ENCODE measurements at places on chromosomes 7 and 10.

DNA sequence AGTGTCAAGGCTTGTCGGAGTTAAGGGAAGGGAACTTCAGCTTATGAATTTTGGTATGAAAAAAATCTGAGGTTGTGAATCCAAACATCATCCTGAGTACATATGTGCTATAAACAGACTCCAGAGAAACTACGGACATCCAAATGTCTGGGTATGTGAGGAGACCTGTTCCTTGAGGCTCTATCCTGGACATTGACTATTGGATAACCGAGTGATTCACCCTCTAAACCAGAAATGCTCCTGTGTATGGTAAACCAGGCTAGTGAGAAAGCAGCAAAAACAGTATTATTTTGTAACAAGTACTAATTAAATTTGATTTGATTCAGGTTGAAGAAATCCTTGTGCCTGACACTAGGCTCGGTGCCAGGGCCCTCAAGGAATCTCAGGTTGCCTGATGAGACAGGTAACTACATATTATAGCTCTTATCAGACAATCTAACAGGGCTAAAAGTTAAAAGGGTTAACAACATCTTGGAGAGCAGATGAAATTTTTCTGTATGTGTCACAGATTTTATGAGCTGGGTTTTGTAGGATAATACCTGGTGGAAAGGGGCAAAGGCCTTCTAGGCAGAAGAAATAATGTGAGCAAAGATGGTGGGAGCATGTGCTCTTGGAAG lies 10.4 kb upstream of the STOX1 start:
- DNase-seq, result no peak

GRCh38 chr10:33947544-33947943 lies 613.1 kb upstream of the NRP1 start:
- DNase-seq, result no peak

DNA sequence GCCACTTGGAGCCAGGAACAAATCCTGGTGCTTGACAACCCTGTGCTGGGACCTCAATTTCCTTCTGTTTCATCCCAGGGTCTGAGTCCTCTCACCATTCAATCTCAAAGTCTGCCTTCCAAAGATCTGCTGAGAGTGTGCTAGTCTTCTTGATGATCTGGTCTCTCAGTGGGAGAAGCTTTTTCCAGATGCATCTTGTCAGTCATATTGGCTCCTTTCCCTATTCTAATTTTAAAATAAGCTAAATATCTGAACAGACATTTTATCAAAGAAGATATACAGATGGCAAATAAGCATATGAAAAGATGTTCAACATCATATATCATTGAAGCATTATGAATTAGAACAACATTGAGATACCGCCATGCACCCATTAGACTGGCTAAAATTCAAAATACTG lies 469.3 kb downstream of the NEBL start:
- no peak for DNase-seq

- DNase-seq, result no peak
Measured at GRCh38 chr7:20238194-20238753, 21.1 kb upstream of the MACC1 start.

- DNase-seq, result no peak
Measured at GRCh38 chr10:117476281-117476680, 66.3 kb upstream of the EMX2 start.

- DNase-seq, result no peak
Measured at GRCh38 chr10:100184840-100185239, 989 bp downstream of the ERLIN1 start.

DNA sequence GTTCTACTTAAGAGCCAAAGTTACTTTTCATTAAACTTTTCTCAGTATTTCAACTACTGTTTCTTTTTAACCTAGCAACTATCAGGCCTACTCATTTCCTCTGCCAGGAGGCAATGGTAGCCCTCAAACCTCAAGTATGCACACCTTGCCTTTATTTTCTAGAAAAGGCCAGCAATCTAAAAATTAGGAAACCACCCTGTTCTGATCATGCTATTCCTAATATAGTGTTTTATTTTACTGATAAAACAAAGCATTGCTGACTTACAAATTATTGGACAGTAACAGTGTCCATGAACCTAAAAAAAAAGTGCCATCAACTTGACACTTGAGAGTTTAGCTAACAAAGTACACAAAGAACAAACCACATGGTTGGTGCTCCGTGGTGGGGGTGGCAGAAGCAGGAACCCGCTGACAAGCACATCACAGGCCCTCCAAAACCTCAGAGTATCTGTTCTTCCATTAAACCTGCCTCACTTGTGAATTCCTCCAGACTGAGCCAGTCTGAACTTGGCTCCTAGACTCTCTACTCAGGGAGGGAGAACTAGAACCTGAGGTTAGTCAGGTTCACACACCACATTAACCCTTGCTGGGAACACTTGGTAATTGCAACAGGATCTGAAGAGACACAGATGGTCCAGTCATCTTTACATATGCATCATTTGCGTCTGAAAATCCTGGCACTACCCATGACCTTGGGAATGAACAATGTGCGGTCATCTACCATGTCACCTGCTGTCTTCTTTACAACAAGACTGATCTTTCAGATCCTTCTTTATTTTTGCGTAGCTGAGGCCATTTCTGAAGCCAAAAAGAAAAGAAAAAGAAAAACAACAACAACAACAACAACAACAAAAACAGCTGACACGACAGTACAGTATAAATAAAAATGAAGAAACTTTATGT lies 31.9 kb downstream of the PIP4K2A start:
- peak; percentile 40 for DNase-seq

GRCh38 chr10:91689731-91690168 lies 56.9 kb upstream of the PPP1R3C start:
- DNase-seq, result no peak

- no peak for DNase-seq
Measured at GRCh38 chr10:47087667-47088066, 176.4 kb downstream of the PTPN20 start.

- DNase-seq, result no peak
Measured at GRCh38 chr10:18450298-18450697, 201.1 kb downstream of the NSUN6 start.

DNA sequence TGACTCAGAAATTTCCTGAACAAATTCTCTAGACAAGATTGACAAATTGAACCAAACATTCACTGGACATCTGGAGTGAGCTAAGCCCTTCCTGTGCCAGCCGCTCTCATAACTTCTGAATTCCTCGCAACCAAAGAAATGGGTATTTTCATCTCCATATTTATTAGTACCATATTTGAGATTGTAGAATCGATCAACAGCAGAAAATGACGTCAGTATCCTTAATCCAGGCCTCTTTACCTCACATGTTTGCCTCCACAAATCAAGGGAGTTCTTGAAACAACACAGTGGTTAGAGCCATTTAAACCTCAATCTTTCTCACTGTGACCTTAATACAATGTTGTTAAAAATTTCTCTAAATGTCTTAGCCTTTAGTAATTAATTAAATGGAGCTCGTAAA lies 735.6 kb upstream of the SORCS1 start:
- no peak for DNase-seq

- DNase-seq, result no peak
Measured at GRCh38 chr10:132786884-132787494, 1.0 kb upstream of the NKX6-2 start.

DNA sequence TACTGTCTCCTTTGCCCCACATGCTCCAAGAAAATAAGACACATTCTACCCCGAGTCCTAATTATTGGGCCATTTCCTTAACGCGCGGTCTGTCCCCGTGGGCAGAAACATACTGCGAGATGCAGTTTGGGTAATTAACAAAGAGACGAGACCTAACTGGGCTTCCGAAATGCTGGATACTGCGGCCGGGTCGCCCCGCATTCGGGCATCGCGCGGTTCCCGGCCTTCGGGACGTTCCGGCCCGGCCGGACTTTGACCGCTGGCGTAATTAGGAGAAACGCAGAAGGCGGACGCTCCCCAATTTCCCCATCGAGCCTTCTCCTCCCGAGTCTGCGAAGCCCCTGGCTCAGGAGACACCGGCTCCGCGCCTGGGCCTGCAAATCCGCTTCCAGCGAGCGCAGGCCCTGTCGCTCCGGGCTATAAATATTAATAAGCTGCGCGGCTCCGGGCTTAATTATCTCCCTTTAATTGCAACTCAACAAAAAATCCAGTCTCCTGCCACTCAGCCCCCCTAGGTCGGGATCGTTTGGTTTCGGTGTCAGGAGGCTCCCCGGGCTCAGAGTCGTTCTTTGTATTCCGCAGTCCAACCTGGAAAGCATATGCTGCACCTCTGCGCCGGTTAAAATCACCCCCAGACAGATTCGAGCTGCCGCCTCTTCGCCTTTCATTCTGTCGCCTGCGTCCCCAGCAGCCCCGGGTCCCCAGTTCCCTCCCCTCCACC lies 131.5 kb downstream of the SPAG6 start:
- DNase-seq, result no peak

- no peak for DNase-seq
Measured at GRCh38 chr10:69086001-69086509, 1.8 kb upstream of the SRGN start.

GRCh38 chr7:157791261-157791660 lies 454.5 kb downstream of the DNAJB6 start:
- DNase-seq, result no peak

GRCh38 chr7:98879198-98879978 lies 1.1 kb downstream of the TRRAP start:
- peak; percentile 30 for DNase-seq

DNA sequence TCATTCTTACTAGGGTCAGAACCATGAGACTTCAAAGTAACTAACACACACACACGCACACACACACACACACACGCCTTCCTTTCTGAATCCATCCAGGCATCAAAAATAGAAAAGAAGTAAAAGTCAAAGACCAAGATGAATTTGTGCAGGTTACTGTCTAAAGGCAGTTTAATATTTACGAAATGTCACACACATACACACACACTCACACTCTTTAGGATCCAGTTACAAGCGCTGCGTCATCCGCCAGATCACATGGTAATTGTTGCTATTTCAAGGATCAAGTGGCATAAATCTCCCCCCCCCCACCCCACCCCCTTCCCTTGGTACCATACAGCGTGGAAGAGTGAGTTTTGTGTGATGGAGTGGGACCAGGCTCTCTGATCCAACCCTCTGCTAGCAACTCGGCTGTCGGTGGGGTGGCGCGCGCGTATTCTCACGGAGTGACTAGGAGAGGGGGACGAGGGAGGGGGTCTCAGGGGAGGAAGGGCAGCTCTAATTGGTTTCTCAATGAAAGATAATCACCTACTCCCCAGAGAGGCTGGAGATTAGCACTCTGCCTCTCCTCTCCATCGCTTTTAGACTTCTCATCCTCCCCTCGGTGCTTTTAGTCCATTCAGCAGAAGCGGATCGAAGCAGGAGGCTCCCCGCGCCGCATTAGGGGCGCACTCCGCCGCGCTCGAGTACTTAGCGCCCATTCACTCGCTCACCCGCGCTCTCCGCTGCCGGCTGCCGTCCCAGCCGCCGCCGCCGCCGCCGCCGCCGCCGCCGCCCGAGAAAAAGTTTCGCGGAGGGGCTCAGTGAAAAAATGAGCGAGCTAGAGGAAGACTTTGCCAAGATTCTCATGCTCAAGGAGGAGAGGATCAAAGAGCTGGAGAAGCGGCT lies 83.5 kb upstream of the PRKG1 start:
- DNase-seq, result no peak

- no peak for DNase-seq
Measured at GRCh38 chr10:69151984-69152383, 28.0 kb downstream of the VPS26A start.

GRCh38 chr7:7639421-7639820 lies 1.1 kb upstream of the UMAD1 start:
- no peak for DNase-seq

GRCh38 chr10:108360187-108360586 lies 1195.7 kb upstream of the SORCS1 start:
- DNase-seq, result no peak

- DNase-seq, result no peak
Measured at GRCh38 chr7:92150450-92151017, 16.3 kb upstream of the CYP51A1 start.

DNA sequence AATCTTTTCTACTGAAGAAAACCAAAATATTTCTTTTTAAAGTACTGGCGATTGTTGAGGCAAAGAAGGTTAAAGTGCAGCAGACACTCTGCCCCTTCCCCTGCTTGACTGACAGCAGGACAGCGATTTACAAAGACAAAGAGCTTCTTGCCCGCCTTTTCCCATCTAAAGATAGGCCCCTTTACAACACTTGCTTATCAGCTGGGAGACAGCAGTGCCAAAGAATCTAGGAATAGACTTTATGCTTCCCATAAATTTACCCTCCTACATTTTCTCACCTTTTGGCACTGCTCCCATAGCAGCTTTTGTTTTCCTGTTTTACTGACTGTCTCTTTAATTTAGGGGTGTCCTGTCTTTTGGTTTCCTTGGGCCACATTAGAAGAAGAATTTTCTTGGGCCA lies 824.1 kb downstream of the CCSER2 start:
- no peak for DNase-seq

- no peak for DNase-seq
Measured at GRCh38 chr7:143393267-143394041, 12.3 kb downstream of the ZYX start.

DNA sequence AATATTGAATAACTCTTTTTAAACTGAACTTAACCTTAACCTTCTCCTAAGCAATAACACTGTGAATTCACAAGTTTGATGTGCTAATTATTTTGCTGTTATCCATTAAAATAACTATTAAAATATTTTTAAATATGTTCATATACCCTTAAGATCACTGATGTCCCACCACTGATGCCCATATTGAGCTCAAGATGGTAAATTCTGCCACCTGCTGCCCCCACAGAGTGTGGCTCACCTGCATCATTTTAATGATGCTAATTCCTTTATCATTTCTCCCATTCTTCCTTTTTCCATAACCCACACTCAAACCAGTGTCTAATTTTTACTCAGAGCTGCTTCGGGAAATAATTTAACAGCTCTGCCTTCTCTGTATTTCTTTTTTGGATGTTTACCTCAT lies 82.3 kb upstream of the ARID5B start:
- DNase-seq, result no peak

DNA sequence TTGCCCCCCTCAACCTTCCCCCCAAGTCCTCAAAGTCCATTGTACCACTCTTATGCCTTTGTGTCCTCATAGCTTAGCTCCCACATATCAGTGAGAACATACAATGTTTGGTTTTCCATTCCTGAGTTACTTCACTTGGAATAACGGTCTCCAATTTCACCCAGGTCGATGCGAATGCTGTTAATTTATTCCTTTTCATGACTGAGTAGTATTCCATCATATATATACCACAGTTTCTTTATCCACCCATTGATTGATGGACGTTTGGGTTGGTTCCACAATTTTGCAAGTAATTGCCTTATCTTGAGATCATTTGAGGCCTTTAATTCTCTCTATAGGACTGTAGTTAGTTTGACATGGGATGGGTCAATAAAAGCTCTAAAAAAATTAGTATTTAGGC lies 124.7 kb downstream of the ARL4A start:
- DNase-seq, result no peak

GRCh38 chr7:53350241-53350640 lies 314.8 kb downstream of the POM121L12 start:
- DNase-seq, result no peak

Data from stimulated activated CD8-positive, alpha-beta memory T cell treated with anti-CD3 and anti-CD28 coated beads, Interleukin-4, amount 100 ng/mL, for 1 hour (primary cell).